ENCODE measurements at places on chromosomes 12 and 14.

GRCh38 chr14:77258566-77258965, 12.4 kb downstream of the NGB start:
- no peak for DNase-seq

GRCh38 chr12:116009805-116010204, 267.7 kb downstream of the MED13L start:
- no peak for DNase-seq

- no peak for DNase-seq
Observed at GRCh38 chr12:51773145-51773869, 75.2 kb downstream of the FIGNL2 start.

GRCh38 chr12:121005346-121005815, 10.9 kb downstream of the C12orf43 start:
- DNase-seq = peak; percentile 59

- DNase-seq = no peak
Observed at GRCh38 chr12:117067638-117068037, 31.6 kb downstream of the TESC start.

GRCh38 chr14:85221832-85222231, 308.1 kb upstream of the FLRT2 start:
- DNase-seq = no peak

DNA sequence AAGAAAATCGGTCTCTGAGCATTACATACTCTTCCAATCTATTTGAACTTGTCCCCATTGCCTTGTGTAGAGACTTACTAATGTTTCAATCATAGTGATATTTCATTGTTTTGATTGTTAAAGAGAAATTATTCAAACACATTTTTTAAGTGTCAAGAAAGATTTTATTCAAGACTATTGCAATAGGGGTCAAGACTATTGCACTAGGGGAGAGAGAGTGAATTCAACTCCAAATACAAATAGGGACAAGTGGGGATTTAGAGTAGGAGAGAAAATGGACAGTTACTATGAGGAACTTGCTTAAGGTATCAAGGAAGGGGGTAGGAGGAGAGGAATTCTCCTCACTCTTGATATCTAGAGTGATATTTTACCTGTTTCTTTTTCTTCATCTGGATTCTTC, 73.1 kb downstream of the FAR2 start:
- no peak for DNase-seq

- DNase-seq = peak; percentile 53
Observed at GRCh38 chr12:12872139-12872933, 19.0 kb upstream of the GPRC5A start.

DNA sequence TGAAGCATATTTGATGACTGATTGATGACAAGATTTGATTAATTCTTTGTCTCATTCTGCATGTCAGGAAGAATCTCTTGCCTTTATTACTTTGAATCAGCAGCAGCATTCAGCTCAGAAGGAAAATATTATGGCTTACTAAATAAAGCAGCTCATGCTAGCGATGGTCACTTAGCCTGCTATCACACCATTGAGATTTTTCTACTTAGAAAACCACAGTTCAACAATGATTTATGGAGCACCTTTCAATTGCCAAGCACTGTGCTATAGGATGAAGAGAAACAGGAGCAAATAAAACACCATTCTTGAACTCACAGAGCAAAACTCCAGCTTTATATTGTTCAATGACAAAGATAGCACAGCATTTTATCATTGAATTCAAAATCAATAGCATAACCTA, 197.7 kb downstream of the CPNE8 start:
- DNase-seq = no peak

DNA sequence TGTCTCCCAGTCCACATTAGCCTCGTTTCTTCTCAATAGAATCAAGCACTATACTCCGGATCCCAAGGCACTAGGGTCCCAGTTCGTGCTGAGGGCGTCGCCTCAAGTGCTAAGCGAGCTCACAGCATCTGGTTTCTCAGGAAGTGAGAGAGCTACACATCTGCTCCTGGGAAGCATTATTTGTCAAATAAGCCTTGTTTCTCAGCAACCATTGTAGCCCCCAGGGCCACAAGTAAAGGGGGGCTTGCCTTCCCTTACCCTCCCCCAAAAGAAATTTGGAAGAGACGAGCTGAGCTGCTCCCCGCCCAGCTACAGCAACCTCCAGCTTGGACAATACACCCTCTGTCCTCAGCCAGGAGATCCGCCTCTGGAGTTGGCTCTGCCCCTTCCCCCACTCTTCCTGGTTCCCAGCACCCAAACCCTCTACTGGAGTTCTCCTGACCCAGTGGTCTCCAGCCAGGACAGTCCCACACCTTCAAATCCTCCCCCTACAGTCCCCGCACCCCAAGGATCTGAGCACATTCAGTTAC, 5.7 kb upstream of the TNS2 start:
- DNase-seq = peak; percentile 55

DNA sequence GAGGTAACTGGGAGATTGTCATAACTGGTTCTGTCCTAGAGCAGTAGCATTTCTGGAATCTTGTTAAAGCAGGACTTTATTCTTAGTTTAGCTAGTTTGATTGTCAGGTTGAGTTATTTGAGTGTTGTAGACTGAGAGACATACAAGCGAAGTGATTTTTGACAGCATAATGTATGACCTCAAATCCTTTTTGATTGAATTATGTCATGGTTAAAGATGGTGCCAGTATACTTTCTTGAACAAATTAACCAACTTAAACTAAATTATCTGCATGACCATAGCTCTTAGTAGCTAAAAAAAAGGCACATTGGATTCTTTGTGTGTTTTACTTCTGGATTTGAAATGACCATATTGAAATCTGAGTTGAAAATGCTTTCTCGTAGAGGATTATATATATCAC, 626.6 kb downstream of the TMTC2 start:
- DNase-seq = no peak

DNA sequence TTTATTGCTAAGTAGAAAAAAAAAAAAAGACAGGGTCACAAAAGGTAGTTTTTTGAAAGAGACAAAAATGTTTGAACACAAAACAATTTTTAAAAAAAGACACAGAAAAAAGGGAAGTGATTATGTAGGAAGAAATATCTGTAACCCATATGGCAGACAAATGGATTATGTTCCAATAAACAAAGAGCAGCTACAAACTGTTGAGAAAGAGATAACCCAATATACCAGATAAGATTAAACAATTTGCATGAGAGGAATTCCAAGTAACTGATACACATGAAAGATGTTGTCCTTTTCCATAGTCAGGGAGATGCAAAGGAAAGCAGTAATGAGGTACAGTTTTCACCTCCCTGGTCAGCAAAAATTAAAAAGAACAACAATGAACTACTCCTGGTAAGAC, 44.9 kb downstream of the PTPRR start:
- DNase-seq = no peak

GRCh38 chr14:68939181-68939892, 39.8 kb downstream of the ACTN1 start:
- DNase-seq = no peak

- DNase-seq = no peak
Observed at GRCh38 chr12:910416-910815, 39.1 kb downstream of the RAD52 start.

- no peak for DNase-seq
Observed at GRCh38 chr12:106490264-106490663, 92.5 kb upstream of the RFX4 start.

DNA sequence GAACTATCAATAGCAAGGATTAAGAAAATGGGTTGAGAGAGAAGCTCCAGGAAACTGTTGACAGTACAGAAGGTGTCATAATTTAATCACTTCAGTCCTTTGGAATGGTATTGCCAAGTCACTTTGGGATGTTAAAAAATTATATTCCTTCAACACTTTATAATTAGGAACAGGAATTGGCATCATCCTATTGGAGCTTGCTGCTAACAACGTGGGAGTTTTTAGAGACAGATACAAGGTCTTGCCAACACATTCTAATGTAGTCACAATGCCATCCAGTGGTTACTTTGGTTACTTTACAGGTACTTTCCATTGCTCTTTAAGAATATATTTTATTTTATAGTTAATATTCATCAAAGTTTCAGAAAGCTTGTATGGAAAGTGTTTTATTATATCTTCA, 310.1 kb downstream of the SYT1 start:
- DNase-seq = no peak

DNA sequence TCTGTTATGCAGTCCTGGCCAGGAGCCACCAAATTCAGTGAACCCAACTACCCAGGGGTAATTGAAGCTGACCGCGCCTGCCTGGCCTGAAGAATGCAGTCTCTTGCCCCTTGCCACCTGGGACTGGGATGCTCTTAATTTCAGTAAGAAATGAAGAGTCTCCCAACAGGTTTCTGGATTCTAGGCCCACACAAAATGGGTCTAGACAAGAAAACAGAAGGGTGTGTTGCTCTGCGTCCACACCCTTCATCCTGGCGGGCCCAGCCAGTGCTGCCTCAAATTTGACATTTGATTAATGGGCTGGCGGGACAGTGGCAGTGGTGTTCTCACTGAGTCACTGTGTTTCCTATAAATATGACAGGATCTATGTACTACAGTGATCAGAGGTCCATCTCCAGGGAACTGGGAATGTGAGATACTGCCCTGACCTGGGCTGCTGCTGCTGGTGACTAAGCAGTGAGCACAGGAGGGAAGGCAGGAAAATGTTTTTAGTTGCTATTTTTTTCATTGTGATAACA, 6.5 kb downstream of the TMEM253 start:
- no peak for DNase-seq

GRCh38 chr14:34219661-34220377, 242.2 kb downstream of the SPTSSA start:
- no peak for DNase-seq

DNA sequence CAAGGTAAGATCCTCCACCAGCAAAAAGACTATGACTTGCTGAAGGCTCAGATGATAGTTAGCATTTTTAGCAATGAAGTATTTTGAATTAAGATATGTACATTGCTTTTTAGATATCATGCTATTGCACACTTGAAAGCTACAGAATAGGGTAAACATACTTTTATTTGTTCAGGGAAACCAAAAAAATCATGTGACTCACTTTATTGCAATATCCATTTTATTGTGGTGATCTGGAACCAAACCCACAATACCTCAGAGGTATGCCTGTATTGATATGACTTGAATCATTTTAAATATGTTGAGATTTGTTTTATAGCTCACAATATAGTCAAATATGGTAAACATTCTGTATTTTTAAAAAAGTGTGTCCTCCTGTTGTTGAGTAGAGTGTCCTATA, 96.1 kb downstream of the DIO3 start:
- DNase-seq = no peak

DNA sequence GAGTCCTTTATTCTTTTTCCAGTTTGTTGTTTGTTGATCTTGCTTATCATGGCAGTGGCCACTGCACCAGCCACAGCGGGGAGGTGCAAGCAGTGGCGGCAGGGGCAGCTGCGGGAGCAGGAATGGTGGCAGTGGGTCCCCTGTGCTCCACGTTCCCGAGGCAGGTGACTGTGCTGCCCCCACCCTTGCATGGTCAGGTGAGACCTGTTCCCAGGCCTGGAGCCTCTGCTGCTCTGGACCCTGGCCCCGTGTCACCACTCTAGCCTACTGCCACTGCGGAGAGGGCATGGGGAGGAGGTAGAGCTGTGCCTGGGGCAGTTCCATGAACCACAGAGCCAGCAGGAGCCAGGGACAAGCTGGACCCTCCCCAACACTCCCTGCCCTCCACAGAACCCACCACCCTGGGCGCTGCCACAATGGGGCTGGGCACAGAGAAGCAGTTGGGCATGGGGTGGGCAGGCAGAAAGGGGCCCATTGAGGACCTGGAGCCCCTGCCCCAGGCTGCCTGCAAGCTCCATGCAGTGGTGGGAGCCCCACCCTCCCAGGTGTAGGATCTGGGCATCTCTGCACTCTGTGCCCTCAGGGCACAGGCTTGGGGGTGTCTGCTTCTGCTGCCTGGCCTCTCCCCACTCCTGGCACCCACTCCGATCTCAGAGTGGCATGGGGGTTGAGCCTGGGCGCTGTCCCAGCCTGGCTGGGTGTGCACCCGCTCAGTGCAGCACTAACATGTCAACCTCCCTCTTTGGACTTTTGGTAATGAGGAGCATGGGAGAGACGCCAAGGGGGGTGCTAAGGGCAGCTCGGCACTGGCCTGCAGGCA, 23.1 kb upstream of the WDR20 start:
- no peak for DNase-seq

Data from HuH-7 (cell line).